Mesothelial cell of epicardium (in vitro differentiated cells): ENCODE measurements at places on chromosomes 13 and 19. TPM values are rescaled to one million over a fixed set of nuclear protein-coding genes. Genes with fewer than 3 reads are reported as not detected.

The IZUMO2 gene
- total RNA-seq, result not detected in 3 replicates

- H3K27me3 ChIP-seq, result no peaks in the 10 kb centered on the region
- no peak for DNase-seq
- H3K4me1 ChIP-seq, result peaks cover 13% of the 10 kb centered on the region
- peaks cover 26% of the 10 kb centered on the region for H3K36me3 ChIP-seq
- no peak overlapping the region for H3K27ac ChIP-seq
Measured at GRCh38 chr13:49567491-49567890, 17.9 kb downstream of the RCBTB1 start.

- H3K4me3 ChIP-seq, result no peak overlapping the region
- peaks cover 13% of the 10 kb centered on the region for H3K4me1 ChIP-seq
- no peaks in the 10 kb centered on the region for H3K27me3 ChIP-seq
- H3K36me3 ChIP-seq, result peaks cover 9% of the 10 kb centered on the region
Measured at GRCh38 chr13:104525467-104525866, 1459.2 kb upstream of the SLC10A2 start.

DNA sequence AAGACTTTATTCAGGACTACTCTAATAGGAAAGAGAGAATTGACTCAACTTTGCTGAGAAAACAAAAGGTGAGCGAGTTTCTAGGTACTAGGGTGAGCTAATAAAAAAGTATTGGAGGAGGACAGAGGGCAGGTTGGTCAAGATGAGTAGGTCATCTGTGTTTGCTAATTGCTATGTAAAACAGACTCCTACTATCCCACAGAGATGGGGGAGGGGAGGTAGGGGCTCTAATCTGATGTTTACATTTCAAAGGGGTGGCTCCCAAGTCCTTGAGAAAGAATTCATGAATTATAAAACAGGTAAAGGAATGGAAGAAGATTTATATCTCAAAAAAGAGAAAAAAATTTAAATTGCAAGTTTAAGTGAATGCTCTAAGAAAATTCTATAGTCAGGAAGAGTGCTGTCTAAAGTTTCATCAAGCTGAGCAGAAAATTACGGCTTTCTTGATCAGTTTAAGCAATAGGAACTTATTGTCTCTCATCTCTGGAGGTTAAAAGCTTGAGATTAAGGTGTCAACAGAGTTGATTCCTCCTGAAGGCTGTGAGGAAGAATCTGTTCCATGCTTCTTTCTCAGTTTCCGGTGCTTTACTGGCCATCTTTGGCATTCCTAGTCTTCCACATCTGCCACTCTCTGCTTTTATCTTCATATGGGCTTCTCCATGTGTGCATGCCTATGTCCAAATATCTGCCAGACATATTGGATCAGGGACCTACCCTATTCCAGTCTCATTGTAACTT lies 790.3 kb downstream of the SLITRK5 start:
- no peak overlapping the region for H3K4me3 ChIP-seq
- no peak for DNase-seq
- H3K27me3 ChIP-seq, result no peaks in the 10 kb centered on the region
- H3K36me3 ChIP-seq, result no peaks in the 10 kb centered on the region
- H3K27ac ChIP-seq, result no peak overlapping the region
- peaks cover 17% of the 10 kb centered on the region for H3K4me1 ChIP-seq

DNA sequence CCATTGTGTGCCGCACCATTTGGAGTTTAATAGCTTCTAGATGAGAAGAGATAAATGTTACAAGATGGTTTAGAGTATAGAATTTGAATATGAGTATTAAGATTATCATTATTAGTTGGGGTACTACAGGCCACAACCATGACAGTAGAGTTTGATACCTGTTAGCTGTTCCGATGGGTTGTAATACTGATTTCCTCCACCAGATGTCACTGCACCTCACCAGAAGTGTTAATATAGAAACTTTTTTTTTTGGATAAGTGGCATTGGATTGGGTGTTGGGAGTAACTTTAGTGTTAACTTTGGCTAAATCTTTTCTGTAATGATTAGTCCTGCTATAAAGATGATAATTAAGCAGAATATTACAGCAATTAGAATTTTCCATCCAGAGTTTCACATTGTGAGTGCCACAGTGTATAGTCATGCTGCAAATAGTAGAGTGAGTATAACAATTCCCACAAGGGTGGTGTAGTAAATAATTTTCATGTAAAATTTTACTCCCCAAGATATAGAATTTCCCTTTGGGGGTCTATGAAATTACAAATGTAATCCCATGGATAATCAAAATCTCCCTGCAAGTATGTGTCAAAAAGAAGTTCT lies 56.3 kb downstream of the PSG3 start:
- peaks cover 3% of the 10 kb centered on the region for H3K36me3 ChIP-seq
- no peak for DNase-seq
- no peaks in the 10 kb centered on the region for H3K4me1 ChIP-seq
- no peaks in the 10 kb centered on the region for H3K27me3 ChIP-seq

DNA sequence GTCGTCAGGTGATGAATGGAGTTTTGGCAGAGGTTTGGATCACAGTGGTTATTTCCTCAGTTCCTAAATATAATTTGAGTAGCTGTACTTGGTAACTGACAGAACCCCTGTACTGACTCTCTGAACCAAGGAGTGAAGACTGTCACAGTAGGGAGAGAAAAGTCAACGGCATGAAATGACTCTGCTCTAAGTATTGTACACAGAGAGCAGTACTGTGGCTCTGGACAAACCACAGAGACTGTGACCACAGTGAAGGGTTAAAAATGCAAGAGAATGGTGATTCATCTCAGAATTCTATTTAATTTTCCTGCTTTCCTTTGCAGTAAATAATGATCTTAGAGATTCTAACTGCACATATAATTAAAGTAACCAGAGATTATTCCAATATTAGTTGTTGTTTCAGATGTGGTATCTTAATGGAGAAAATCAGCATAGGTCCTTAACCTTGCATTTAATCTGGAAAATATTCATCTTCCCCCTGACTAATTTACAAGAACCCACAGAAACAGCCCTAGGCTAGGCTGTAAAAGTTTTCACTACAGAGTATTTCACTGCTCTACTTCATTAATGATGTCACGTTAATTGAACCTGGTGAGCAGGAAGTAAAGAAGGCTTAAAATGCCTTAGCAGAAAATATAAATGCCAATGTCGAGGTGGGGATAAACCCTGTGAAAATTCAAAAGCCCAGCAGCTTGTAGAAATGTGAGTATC lies 221.9 kb downstream of the LIG4 start:
- no peak overlapping the region for H3K4me3 ChIP-seq
- H3K36me3 ChIP-seq, result no peaks in the 10 kb centered on the region
- peaks cover 2% of the 10 kb centered on the region for H3K27me3 ChIP-seq
- no peak overlapping the region for H3K27ac ChIP-seq
- DNase-seq, result no peak
- H3K4me1 ChIP-seq, result no peaks in the 10 kb centered on the region

GRCh38 chr19:33039815-33040214 lies 24.9 kb downstream of the RHPN2 start:
- H3K27ac ChIP-seq, result peak overlapping the region; percentile 73
- no peaks in the 10 kb centered on the region for H3K27me3 ChIP-seq
- peaks cover 13% of the 10 kb centered on the region for H3K4me1 ChIP-seq
- H3K36me3 ChIP-seq, result peaks cover 16% of the 10 kb centered on the region

- H3K4me3 ChIP-seq, result no peak overlapping the region
- H3K4me1 ChIP-seq, result peaks cover 33% of the 10 kb centered on the region
- H3K27me3 ChIP-seq, result no peaks in the 10 kb centered on the region
- no peak for DNase-seq
Measured at GRCh38 chr13:60273971-60274527, 110.3 kb upstream of the DIAPH3 start.

DNA sequence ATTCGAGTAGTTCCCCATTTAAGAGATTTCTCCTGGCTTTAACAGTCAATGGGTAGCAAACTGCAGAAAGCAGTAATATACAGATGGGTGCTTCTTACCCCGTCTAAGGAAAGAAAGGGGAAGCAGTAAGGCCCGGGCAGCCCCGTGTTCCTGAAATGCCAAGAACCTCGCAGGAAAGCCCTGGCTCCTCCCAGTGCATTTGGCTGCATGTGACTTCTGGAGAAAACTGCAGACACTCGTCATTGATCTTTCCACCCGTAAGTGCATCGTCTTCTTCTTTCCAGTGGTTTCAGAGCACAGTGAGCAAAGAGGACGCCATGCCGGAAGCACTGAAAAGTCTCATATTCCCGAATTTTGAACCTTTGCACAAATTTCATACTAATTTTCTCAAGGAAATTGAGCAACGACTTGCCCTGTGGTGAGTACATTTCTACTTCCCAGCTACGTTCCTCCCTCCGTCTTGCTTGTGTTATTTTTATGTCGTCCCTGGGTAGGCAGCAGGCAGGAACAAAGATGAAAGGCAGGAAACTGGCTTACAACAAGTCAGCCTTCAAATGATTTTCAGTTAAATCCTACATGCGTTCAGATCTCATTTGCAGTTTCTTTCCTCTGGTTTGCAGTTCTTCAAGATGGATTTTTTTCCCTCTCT lies 165.2 kb downstream of the STK24 start:
- peaks cover 26% of the 10 kb centered on the region for H3K4me1 ChIP-seq
- peak overlapping the region; percentile 62 for H3K27ac ChIP-seq
- no peak for DNase-seq
- no peak overlapping the region for H3K4me3 ChIP-seq
- no peaks in the 10 kb centered on the region for H3K27me3 ChIP-seq
- H3K36me3 ChIP-seq, result peaks cover 71% of the 10 kb centered on the region
